ENCODE measurements at places on chromosomes 6 and 20. TPM values are rescaled to one million over a fixed set of nuclear protein-coding genes. Genes with fewer than 3 reads are reported as not detected.

GRCh38 chr20:63070771-63071540 lies 64.2 kb upstream of the BHLHE23 start:
- no peak overlapping the region for H3K4me3 ChIP-seq
- no peaks in the 10 kb centered on the region for H3K36me3 ChIP-seq
- peaks cover 3% of the 10 kb centered on the region for H3K4me1 ChIP-seq
- peaks cover 33% of the 10 kb centered on the region for H3K27me3 ChIP-seq
- DNase-seq = no peak

DNA sequence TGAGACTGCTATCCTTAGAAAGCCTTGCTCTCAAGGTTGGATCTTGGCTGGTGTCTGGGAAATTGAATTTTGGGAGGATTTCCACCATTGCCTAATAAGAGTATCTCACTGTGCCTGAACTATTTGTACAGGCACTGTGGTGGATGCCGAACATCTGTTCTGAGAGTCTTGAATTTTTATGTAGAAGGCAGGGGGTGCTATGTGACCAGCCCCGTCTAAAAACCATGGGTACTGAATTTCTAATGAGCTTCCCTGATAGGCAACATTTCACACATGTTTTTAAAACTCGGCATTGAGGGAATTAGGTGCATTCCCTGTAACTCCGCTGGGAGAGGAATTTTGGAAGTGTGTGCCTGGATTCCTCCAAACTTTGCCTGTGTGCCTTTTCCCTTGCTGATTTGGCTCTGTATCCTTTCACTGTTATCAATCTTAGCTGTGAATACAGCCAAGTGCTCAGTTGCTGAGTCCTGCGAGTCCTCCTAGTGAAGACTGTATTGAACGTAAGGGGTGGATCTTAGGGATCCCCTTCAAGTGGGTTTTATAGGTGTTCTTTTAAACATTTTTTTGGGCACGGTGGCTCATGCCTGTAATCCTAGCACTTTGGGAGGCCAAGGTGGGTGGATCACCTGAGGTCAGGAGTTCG lies 27.6 kb upstream of the SCAF8 start:
- peaks cover 12% of the 10 kb centered on the region for H3K27me3 ChIP-seq
- no peaks in the 10 kb centered on the region for H3K36me3 ChIP-seq
- no peak for DNase-seq
- H3K4me3 ChIP-seq = no peak overlapping the region
- H3K27ac ChIP-seq = no peak overlapping the region
- H3K4me1 ChIP-seq = no peaks in the 10 kb centered on the region

DNA sequence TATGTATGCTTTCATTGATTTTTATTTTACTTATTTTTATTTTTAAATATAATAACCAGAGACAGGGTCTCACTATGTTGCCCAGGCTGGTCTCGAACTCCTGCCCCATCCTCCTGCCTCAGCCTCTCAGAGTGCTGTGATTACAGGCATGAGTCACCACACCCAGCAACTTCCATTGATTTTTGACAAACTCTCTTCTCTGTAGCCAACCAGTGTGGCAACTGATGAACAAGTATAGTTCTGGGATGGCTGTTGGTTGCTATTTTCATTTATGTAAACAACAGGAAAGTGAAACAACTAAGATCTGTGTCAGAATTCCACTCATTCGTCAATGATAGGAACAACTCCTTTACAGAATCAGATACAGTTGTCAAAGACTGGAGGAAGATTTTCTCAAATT lies 356.7 kb upstream of the JARID2 start:
- H3K4me3 ChIP-seq = no peak overlapping the region
- H3K4me1 ChIP-seq = peaks cover 4% of the 10 kb centered on the region
- H3K27ac ChIP-seq = no peak overlapping the region

- H3K27me3 ChIP-seq = peaks cover 4% of the 10 kb centered on the region
- H3K4me1 ChIP-seq = no peaks in the 10 kb centered on the region
- DNase-seq = no peak
Observed at GRCh38 chr6:96743496-96743895, 93.8 kb downstream of the GPR63 start.

DNA sequence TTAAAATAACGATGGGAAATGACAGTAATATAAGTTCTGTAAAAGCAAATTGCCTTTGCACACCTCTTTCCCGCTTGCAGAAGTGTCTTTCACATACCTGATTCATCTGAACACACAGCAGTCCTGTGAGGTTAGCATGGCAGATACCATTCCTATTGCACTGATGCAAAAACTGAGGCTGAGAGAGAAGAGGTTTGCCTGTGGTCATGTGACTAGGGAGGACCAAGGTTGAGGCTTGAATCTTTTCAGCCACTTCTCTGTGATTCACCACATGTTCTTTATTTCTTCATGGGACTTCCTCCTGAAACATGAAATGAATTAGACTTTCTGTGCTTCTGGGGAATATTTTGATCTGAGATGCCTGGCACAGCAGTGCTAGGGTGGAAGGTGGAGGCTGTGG lies 92.9 kb downstream of the VEGFA start:
- no peak overlapping the region for H3K27ac ChIP-seq
- DNase-seq = no peak
- H3K4me1 ChIP-seq = no peaks in the 10 kb centered on the region
- no peaks in the 10 kb centered on the region for H3K36me3 ChIP-seq

- H3K27ac ChIP-seq = no peak overlapping the region
- no peak for DNase-seq
- peaks cover 13% of the 10 kb centered on the region for H3K27me3 ChIP-seq
- H3K4me1 ChIP-seq = no peaks in the 10 kb centered on the region
- no peak overlapping the region for H3K4me3 ChIP-seq
- no peaks in the 10 kb centered on the region for H3K36me3 ChIP-seq
Observed at GRCh38 chr20:50256577-50256976, 65.9 kb downstream of the CEBPB start.

GRCh38 chr6:53679446-53679933 lies 13.9 kb upstream of the KLHL31 start:
- peaks cover 3% of the 10 kb centered on the region for H3K27me3 ChIP-seq
- H3K4me1 ChIP-seq = peaks cover 2% of the 10 kb centered on the region
- H3K27ac ChIP-seq = no peak overlapping the region
- DNase-seq = no peak

GRCh38 chr6:63245909-63246308 lies 34.6 kb downstream of the FKBP1C start:
- H3K27ac ChIP-seq = no peak overlapping the region
- no peaks in the 10 kb centered on the region for H3K36me3 ChIP-seq
- H3K27me3 ChIP-seq = no peaks in the 10 kb centered on the region
- no peaks in the 10 kb centered on the region for H3K4me1 ChIP-seq

- H3K27me3 ChIP-seq = peaks cover 20% of the 10 kb centered on the region
- no peak overlapping the region for H3K27ac ChIP-seq
- DNase-seq = no peak
- H3K4me1 ChIP-seq = no peaks in the 10 kb centered on the region
Observed at GRCh38 chr6:46501136-46502089, 10.2 kb upstream of the RCAN2 start.

The HLA-DRB5 gene
- total RNA-seq = 0.48 TPM

GRCh38 chr6:147614501-147614900 lies 106.0 kb downstream of the SAMD5 start:
- no peak for DNase-seq
- no peak overlapping the region for H3K27ac ChIP-seq
- no peaks in the 10 kb centered on the region for H3K36me3 ChIP-seq
- no peaks in the 10 kb centered on the region for H3K4me1 ChIP-seq
- H3K4me3 ChIP-seq = no peak overlapping the region

DNA sequence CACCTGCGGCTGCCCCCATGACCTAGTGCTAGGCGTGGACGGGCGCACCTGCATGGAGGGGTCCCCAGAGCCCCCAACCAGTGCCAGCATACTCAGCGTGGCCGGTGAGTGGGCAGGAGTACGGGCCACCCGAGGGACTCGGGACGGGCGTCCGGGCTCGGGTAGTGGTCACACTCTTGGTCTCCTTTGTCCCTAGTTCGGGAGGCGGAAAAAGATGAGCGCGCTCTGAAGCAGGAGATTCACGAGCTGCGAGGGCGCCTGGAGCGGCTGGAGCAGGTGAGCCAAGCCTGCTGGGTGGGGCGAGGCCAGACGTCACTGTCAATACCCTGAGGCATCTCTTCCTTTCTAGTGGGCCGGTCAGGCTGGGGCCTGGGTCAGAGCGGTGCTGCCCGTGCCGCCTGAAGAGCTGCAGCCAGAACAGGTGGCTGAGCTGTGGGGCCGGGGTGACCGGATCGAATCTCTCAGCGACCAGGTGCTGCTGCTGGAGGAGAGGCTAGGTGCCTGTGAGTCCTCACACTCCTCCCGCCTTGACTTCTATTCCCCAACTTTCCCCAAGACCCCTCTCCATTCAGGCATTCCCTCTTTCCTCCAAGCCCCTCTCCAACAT lies 2.9 kb downstream of the EGFL8 start:
- H3K36me3 ChIP-seq = peaks cover 23% of the 10 kb centered on the region
- H3K27me3 ChIP-seq = no peaks in the 10 kb centered on the region
- H3K4me3 ChIP-seq = no peak overlapping the region
- no peaks in the 10 kb centered on the region for H3K4me1 ChIP-seq
- DNase-seq = no peak
- no peak overlapping the region for H3K27ac ChIP-seq

GRCh38 chr20:62999580-62999979 lies 7.2 kb downstream of the BHLHE23 start:
- peaks cover 58% of the 10 kb centered on the region for H3K27me3 ChIP-seq
- H3K27ac ChIP-seq = no peak overlapping the region
- DNase-seq = no peak
- no peak overlapping the region for H3K4me3 ChIP-seq
- peaks cover 2% of the 10 kb centered on the region for H3K4me1 ChIP-seq

DNA sequence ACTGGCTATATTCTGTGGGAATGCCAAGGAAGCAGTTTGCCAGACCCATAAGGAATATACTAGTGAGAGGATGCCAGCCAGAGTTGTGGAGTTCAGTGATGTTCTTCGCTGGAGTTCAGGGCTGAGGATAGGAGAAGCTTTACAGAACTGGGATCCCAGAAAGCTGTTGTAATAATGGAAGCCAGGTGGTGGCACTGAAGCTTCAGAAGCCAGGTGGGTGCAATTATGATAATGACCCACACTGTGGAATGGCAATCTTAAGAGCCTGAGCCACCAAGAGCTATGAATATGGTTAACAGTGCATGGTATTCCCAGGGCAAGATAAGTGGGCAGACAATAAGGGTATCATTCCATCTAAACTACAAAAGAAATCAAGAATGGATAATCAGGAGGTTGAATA lies 25.1 kb upstream of the ENPP1 start:
- no peak for DNase-seq
- peaks cover 2% of the 10 kb centered on the region for H3K27me3 ChIP-seq
- H3K36me3 ChIP-seq = no peaks in the 10 kb centered on the region
- no peaks in the 10 kb centered on the region for H3K4me1 ChIP-seq
- H3K27ac ChIP-seq = no peak overlapping the region
- no peak overlapping the region for H3K4me3 ChIP-seq

The HLA-DQA1 gene
- total RNA-seq = 1.4 TPM

- H3K36me3 ChIP-seq = no peaks in the 10 kb centered on the region
- no peak overlapping the region for H3K4me3 ChIP-seq
- no peaks in the 10 kb centered on the region for H3K27me3 ChIP-seq
Observed at GRCh38 chr6:129699659-129700058, 10.3 kb downstream of the ARHGAP18 start.

The ADGRF1 gene
- not detected for total RNA-seq

DNA sequence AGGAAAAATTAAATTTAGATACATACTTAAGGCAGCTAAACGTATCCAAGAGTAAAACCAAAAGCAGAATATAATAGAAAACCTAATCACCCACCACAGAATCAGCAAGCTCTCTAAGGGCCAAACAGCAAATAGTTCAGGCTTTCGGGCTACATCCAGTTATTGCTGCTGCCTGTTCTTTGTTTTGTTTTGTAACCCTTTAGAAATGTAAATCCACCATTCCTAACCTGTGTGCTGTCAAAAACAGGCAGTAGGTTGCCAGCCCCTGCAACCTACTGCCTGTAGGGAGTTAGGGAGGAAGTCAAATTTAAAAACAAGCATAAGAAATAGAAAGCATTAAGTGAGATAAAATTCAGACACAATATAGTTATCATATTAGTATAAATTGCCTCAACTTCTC lies 225.9 kb downstream of the PTPRT start:
- DNase-seq = no peak
- no peaks in the 10 kb centered on the region for H3K36me3 ChIP-seq
- no peak overlapping the region for H3K27ac ChIP-seq

DNA sequence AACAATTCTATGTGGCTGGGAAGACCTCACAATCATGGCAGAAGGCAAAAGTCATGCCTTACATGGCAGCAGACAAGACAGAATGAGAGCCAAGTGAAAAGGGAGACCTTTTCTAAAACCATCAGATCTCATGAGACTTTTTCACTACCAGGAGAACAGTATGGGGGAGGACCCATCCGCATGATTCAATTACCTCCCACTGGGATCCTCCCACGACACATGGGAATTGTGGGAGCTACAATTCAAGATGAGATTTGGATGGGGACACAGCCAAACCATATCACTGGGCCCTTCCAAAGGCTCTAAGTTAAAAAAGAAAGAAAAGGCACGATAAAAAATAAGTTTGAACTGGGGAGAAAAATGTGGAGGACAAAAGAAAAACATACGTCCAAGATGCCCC lies 406.9 kb upstream of the CDH4 start:
- H3K36me3 ChIP-seq = no peaks in the 10 kb centered on the region
- H3K4me1 ChIP-seq = no peaks in the 10 kb centered on the region

The MICAL1 gene
- 45.0 TPM for total RNA-seq
